ENCODE measurements at places on chromosomes 2 and 18. TPM values are rescaled to one million over a fixed set of nuclear protein-coding genes. Genes with fewer than 3 reads are reported as not detected.

The IL36G gene
- not detected for total RNA-seq

The NLRC4 gene
- total RNA-seq, result 0.08 TPM

The PTH2R gene
- total RNA-seq, result not detected

The CPSF3 gene
- 52.6 TPM for total RNA-seq

The ARHGAP28 gene
- total RNA-seq, result 0.03 TPM

The SATB2 gene
- 3.6 TPM for total RNA-seq

The MAPRE3 gene
- total RNA-seq, result 11.0 TPM

Data from A549 treated with GW870086 at 1 μM for 4 hours (cell line).